ENCODE measurements at places on chromosomes 3 and 15. TPM values are rescaled to one million over a fixed set of nuclear protein-coding genes. Genes with fewer than 3 reads are reported as not detected.

- DNase-seq, result no peak
These were observed 167.2 kb downstream of the ISL2 start for GRCh38 chr15:76503804-76504203.

- peak; percentile 15 for DNase-seq
These were observed 31.6 kb upstream of the ACP3 start for GRCh38 chr3:132285620-132285945.

DNA sequence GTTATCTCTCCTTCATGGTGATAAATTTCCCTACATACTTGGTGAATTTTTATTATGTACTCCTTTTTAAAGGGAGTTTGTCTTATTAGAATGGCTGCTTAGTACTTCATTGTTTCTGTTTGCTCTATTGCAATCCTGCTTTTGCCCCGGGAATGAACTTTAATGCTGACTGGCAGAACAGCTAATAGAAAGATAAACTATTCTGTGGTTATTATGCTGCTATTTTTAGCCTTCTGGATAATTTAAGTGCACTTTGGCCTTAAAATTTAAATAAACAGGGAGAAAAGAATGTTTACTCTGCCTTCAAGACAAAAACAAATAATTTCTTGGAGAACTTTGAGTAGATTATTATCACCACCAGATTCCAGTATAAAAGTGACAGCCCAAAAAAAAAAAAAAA is 413.8 kb upstream of the CCDC54 start:
- DNase-seq, result peak; percentile 71

The CD200 gene
- total RNA-seq, result 13.2 TPM

The RFC4 gene
- total RNA-seq, result 23.8 TPM

All from umbilical cord (tissue), 2 donors.